ENCODE measurements at places on chromosomes 11 and 22.
A peak's percentile ranks its signal among the peaks of the same experiment; 100 is the strongest.

- DNase-seq: peak; percentile 47
Observed at GRCh38 chr11:10303558-10304363, 1.1 kb upstream of the ADM start.

- no peak for DNase-seq
Observed at GRCh38 chr11:102237096-102237735, 80.1 kb upstream of the BIRC3 start.

GRCh38 chr22:41411021-41411851 is 29.5 kb downstream of the TEF start:
- DNase-seq: peak; percentile 54

- no peak for DNase-seq
Observed at GRCh38 chr11:13160346-13160745, 117.2 kb upstream of the BMAL1 start.

DNA sequence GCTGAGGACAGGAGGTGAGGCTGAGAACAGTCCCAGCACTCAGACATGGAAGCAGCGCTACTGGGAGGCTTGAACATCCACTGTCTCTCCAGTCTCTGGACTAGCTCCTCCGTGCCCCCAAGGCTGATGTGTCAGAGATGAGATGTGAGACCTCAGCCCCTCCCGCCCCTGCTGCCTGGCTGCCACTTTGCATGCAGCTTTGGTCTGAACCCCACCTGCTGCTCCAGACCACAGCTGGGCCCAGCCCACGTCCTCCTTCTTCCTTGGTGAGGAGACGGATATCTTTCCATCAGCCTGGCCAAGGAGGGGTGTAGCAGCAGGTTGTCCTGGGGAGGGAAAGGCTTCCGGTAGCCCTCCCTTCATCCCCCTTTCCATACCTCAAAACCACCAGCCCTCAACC is 148.0 kb upstream of the B3GAT1 start:
- DNase-seq: no peak

- DNase-seq: peak; percentile 62
Observed at GRCh38 chr11:78420796-78421209, 3.2 kb upstream of the GAB2 start.

- peak; percentile 48 for DNase-seq
Observed at GRCh38 chr22:30754971-30755758, 60.5 kb downstream of the OSBP2 start.

DNA sequence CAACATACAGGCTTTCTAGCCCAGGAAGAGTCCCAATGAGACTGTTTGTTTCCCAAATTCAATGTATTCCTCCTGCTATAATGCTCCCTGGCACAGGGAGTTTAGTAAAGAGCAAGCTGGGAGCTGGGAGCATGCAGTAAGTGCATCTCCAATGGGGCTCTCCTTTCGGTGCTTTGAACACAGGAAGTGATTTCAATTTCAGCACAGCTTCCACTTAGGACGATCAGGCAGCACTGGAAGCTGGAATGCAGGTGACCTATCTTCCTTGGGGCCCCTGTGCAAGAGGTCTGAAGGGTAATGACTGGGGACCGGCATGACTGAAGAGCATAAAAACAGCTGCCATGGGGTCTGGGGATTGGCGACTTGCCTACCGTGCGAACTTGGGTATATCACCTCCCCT is 76.0 kb downstream of the LARGE1 start:
- no peak for DNase-seq

DNA sequence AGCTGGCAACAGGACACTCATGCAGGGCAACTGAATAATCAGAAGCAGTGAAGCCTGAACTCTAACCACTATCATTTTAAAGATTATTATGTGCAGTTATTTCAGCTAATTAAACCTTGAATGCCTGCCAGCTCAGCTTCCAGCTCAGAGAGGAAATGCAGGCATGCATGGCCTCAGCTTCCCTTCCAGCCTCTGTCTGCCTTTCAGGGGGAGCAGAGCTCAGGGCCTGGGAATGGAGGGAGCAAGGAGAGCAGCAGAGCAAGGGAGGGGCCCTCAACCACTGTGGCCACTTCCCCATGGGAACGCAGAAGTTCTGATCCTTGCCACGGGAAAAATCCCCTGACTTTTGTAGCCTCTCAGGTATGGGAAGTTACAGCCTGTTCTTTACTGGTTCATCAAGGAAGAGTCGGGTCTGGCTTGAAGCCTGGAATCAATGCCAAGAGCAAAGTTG is 32.5 kb upstream of the APLNR start:
- DNase-seq: no peak

GRCh38 chr11:10261821-10262220 is 32.2 kb downstream of the SBF2 start:
- no peak for DNase-seq

- DNase-seq: peak; percentile 10
Observed at GRCh38 chr22:44369916-44370801, 57.4 kb upstream of the SHISAL1 start.

Data from left ventricle myocardium superior (tissue), 1 donor.